ENCODE measurements at places on chromosomes 2 and 18.

DNA sequence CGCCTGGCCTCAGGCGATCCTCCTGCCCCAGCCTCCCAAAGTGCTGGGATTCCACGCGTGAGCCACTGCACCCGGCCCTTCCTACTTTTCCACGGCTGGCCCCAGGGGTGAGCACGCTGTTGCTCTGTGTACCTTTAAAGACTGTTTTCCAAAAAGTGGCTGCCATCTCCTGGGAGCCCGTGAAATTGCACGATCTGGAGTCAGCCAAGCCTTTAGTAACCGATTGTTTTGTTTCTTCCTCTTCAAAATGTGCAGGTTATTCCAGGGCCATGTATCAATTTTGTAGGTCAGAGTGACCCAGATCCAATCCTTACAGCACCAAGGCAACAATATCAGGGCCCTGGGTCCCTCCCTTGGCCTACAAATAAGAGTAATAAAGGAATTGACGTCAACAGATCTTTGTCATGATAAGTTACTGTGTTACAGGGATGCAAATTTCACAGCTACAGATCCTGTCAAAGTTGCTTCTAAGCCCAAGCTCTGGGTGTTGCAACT, 135.6 kb upstream of the ZNF236 start:
- DNase-seq, result peak; percentile 55

DNA sequence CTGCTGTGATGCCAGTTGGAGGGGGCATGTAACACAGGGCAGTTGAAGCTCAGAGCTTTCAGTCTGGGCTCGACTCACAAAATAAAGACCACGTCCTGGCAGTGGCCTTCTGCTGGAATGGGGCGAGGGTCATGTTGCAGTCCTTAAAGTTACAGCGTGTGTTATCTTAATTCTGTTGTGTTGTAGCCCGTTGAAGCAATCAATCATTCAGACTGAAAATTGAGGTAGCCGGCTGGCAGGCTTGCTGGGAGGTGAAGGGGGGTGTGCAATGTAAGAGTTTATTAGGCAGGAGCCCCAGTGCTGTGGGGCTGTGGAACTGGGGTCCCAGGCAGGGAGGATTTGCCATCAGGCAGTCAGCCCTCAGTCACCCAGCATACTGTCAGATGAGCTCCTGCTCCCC, 136.9 kb upstream of the EPAS1 start:
- no peak for DNase-seq

- no peak for DNase-seq
These were observed 221.9 kb downstream of the DYSF start for GRCh38 chr2:71675296-71675695.

GRCh38 chr2:216071111-216071851, 10.3 kb downstream of the PECR start:
- no peak for DNase-seq

GRCh38 chr2:211176514-211177141, 620.2 kb downstream of the CPS1 start:
- DNase-seq, result no peak

- DNase-seq, result no peak
These were observed 141.1 kb downstream of the PARD3B start for GRCh38 chr2:204686406-204686805.

GRCh38 chr2:189657867-189658266, 3.4 kb upstream of the ASNSD1 start:
- DNase-seq, result peak; percentile 74

- DNase-seq, result no peak
These were observed 37.3 kb upstream of the B3GNT2 start for GRCh38 chr2:62158444-62159121.

- no peak for DNase-seq
These were observed 177.8 kb downstream of the KIAA1328 start for GRCh38 chr18:37006742-37007141.

GRCh38 chr18:66638856-66639629, 35.2 kb upstream of the CDH19 start:
- DNase-seq, result no peak

- peak; percentile 79 for DNase-seq
These were observed 52.0 kb downstream of the HDAC4 start for GRCh38 chr2:239348563-239349452.

DNA sequence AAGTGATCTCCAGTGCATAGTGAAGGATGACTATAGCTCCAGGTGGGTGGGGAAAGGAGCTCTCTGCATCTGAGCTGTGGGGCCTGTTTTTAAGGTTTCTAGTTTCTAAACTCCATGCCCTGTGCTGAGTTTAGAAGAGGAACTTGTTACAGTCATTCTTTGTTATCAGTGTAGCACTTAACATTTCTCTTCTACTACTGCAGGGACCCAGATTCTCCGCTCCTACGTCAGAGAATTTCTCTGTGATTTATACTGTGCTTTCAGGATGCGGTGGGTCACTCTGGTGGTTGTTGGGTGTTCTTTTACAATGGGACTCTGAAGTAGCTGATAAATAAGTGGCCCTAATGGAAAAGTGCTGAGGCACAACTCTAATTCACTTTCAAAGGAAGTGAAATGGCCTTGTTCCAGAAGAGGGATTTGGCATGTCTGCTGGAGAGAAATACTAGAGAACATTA, 122.0 kb downstream of the WDSUB1 start:
- no peak for DNase-seq

DNA sequence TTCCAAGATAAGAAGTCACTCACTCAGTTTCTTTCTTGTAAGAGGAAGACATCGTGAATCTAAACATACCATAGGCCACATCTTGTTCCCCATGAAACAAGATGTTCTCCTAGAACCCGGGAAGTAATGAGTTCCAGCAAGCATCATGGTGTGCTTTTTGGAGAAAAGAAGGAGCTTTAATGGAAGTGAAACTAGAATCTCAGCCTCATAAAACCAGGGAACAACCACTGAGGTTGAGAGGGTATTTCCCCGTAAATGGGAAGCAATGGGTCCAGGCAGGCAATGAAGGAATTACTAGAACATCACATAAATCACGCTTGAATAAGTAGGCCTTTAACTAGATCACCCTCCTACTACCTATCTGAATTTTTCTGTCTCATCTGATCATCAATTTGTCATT, 40.3 kb downstream of the PSTPIP2 start:
- no peak for DNase-seq

DNA sequence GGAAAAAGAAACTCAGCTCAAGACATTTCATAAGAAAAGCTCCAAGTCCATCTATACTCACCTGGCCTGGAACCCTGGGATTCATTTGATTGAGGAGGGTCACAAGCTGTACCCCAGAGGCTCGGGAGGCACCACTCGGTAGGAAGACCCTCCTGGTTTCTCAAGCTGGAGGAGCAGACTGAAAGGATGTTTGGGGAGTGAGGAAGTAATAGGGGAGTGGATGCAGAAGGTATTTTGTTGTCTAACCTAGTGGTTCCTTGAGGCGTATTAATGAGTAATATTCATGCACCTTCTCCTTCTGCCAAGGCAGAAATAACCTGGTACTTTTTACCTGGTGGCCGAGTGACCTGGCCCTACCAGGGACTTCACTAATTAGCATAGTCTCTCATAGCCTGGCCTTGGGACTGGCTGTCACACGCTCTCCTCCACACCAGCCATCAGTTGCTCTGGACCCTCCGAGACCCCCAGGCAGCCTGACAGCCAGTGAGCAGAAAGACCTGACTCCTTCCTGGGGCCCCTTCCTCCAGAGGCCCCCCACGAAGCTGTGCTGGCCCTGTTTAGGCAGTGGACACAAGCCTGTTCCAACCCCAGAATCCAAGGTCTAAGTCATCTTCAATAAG, 161.4 kb downstream of the BCL2 start:
- no peak for DNase-seq

- DNase-seq, result no peak
These were observed 214.1 kb downstream of the HDAC4 start for GRCh38 chr2:239186516-239187357.

DNA sequence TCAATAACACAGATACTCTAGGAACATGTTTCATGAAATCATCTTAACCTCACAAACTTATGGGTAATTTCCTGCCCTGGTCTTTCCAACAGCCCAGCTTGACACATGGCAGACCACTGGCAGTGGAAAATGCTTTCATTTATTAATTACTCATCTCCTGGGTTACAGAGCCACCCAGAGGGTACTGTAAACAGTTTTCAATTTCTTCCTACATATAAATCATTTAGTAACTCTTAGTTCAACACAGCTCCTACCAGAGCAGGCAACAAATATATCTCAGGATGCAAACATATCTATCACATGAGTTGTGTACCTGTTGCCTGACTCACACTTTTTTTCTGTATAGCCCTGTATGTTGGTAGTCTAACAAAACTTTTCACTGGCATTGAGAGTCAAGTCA, 99.2 kb upstream of the VRK2 start:
- no peak for DNase-seq

GRCh38 chr2:70861777-70862625, 26.4 kb upstream of the CD207 start:
- peak; percentile 94 for DNase-seq

DNA sequence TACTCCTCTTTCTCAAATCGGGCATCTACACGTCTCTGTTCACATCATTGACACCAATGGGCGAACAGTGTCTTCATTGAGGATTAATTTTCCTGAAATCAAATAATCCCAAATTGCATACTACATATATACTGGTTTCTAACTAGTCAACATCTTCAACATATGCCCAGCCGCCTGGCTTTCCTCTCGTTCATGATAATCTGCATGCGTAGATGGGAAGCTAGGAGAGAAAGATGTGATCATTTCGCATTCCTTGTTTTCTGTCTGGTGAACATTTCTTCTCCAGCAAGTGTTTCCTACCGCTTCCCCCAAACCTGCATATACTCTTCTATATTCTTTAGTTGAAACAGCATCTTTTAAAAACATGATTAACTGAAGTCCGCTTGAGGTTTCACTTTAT, 7.4 kb downstream of the TWIST2 start:
- no peak for DNase-seq

- DNase-seq, result no peak
These were observed 64.8 kb downstream of the TNS1 start for GRCh38 chr2:217938036-217938435.

- no peak for DNase-seq
These were observed 472.4 kb upstream of the SPHKAP start for GRCh38 chr2:228653884-228654283.

- no peak for DNase-seq
These were observed 50.0 kb downstream of the GPD2 start for GRCh38 chr2:156486147-156486546.

GRCh38 chr2:231134910-231135655, 10.2 kb upstream of the HTR2B start:
- DNase-seq, result no peak

DNA sequence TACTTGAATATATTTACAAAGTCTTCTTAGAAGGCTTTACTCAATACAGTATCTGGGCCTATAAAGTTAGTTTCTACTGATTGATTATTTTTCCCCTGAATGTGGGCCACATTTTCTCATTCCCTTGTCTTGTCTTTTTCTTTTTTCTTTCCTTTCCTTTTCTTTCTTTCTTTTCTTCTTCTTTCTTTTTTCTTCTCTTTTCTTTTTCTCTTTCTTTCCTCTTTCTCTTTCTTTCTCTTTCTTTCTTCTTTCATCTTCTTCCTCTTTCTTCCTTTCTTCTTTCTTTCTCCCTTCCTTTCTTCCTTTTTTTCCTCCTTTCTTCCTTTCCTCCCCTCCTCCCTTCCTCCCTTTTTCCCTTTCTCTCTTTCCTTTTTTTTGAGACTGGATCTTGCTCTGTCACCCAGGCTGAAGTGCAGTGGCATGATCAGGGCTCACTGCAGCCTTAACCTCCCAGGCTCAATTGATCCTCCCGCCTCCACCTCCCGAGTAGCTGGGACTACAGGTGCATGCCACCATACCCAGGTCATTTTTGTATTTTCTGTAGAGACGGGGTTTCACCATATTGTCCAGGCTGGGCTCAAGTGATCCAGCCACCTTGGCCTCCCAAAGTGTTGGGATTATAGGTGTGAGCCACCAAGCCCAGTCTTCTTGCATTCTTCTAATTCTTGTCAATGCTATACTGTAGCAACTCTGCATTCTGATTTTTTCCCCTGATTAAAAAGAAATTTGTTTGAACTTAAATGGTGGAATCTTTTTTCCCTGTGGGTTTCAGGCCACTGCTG, 133.1 kb upstream of the FBXO11 start:
- no peak for DNase-seq

DNA sequence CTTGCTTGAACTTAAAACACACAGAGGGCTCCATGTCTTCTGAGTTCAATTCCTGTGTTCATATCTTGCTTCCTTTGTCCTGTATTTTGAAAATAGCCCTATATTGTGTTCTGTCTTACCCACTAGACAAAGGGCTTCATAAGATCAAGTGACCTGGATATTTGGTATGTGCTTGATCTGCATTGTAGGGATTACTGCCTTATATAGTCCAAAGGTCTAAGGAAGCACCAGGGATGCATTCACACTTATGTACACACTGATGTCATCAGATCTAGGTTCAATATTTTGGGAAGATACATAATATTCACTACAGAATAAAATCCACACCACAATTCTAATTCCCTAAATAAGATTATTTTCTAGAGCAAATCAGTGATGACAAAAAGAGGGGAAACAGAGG, 278.0 kb upstream of the KYNU start:
- no peak for DNase-seq

GRCh38 chr2:33380719-33381118, 95.7 kb upstream of the RASGRP3 start:
- DNase-seq, result no peak

GRCh38 chr2:177239932-177240630, 24.4 kb downstream of the NFE2L2 start:
- DNase-seq, result no peak

DNA sequence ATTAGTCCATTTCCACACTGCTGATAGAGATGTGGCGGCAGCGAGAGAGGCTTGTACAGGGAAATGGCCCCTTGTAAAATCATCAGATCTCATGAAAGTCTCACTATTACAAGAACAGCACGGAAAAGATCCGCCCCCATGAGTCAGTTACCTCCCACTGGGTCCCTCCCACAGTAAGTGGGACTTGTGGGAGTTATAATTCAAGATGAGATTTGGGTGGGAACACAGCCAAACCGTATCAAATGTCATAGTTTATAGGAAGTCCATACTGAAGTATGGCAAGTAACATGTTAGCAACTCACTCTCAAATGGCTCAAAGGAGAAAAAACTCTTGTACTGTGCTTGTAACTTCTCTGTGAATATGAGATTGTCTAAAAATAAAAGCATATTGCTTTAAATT, 56.1 kb downstream of the FARP2 start:
- no peak for DNase-seq

DNA sequence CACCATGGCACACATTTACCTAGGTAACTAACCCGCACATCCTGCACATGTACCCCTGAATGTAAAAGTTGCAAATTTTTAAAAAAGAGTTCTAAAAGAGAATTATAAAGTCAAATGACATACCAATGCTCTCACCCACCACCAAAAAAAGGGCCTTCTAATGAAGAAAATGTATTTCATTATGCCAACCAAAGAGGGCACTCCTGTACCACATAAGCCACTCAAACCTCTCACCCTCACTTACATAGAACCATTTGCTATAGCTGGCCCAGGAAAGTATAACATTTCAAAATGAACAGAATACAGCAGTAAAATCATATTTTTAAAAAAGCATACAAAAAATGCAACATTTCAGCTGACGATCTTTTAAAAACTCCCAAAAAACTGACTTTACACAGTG, 241.5 kb upstream of the PKDCC start:
- DNase-seq, result no peak

DNA sequence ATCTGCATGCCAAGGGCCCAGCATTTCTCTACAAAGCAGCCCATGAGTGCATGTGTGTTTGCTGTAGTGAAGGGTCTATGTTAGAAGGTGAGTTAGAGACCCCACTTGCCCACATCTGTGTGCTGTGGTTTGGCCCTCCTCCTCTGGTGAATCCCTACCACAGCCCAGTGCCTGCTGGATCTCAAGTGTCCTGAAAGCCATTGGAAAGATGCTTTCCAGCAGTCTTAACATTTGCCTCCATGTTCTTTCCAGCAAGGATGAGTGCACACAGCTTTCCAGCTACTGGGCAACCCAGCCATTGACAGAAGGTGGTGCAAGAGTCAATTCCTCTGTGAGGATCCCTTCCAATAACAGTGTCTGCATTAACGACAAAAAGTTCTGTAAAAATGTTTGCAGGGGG, 13.6 kb downstream of the CRIM1 start:
- no peak for DNase-seq
